ENCODE measurements at places on chromosomes 13 and 19.

GRCh38 chr19:54137699-54138488 lies at the start of gene CNOT3:
Gene CNOT3 (plus strand): TSS chr19:54137762. CDS start chr19:54142979, 5,217 bp downstream.
- DNase-seq = no peak

GRCh38 chr13:41061914-41062837 lies 867 bp downstream of the WBP4 start:
- DNase-seq = no peak

- no peak for DNase-seq
Observed at GRCh38 chr13:20997301-20998161, 63.9 kb downstream of the LATS2 start.

DNA sequence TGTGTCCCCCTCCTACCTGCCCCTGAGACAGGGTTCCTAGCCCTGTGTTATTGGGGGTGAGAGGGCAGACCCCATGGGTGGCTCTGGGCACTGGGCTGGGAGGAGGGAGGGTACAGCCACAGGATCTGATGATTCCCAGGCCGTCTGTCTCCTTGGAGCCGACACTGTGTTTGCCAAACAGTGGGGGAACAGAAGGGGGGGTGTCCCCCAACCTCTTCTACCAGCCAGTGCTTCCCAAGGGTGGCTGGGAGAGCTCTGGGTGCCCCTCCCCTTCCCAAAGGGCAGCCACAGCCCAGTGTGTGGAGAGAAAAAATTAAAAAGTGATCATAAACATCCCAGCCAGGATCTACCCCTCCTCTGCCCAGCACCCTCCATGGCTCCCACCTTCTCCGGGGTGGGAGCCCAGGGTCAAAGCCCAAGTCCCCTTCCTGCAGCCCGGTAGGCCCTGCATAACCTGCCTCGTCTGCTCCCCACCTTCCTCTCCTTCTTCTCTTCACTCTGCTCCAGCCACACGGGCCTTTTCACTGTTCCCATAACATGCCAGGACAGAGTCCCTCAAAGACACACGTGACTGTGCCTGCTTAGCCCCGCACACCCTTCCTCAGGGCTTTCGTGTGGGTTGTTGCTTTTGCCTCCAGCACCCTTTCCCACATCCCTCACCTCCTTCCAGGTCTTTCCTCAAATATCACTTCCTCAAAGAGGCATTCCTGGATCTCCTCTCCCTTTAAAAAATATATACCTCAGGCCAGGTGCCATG lies 1.4 kb upstream of the PLIN4 start:
- no peak for DNase-seq

DNA sequence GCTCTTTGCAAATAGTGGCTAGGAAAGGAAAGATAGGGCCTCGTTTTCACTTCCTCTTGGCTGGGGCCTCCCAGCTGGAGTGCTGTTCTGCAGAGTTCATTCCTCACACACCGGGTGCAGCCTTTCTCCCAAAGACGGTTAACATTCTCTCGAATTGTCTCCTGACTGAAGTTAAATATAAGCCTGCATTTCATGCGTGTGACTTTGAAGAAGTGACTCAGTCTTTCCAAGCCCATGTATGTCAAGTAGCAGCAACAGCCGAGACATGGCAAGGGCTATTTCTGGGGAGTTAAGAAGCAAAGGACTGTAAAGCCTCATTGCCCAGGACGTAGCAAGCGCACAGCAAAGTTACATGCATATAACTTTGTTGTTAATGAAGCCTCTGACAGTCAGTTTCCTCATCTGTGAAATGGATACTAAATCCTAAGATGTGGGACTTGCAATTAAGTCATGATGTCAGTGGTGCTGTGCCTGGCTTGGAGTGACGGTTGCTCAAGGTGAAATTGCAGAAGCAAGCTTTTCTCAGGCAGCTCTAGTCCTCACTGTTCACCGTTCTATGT lies 502.4 kb downstream of the MYO16 start:
- no peak for DNase-seq

DNA sequence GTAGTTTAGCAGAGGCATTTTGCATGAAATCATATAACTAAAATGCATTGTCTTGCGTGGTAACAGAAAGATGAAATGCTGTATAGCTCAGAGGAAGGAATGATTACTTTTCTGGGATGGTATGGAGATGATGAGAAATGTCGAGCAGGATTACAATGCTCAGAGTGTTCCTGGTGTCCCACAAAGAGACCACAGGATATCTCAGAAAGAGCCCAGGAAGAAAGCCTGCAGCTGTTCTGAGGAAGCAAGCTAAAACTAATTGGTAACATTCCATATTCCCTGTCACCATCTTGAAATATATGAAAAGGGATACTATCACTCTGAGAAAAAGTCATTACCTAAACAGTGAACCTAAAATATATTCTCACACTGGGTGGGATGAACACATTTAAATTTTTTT lies 233.1 kb downstream of the POU4F1 start:
- DNase-seq = no peak

- DNase-seq = no peak
Observed at GRCh38 chr19:10752237-10752912, 34.5 kb downstream of the DNM2 start.

DNA sequence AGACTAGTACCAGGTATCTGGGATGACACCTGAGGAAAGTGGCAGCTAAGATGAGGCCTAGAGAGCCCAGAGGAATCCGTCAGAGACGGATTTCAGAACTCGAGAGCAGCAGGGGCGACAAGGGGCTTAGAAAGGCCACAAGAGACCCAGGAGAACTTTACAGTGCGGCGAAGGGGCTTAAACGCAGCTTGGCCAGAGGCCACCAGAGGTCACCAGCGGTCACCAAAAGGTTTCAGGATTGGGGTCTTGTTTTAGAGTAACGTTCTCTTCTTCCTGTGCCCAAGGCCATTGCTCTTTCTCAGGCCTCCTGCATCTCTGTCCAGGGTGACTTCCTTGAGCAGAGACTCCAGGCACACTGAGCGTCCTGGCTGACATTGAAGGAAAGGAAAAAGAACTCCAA lies 2.2 kb downstream of the ZSCAN22 start:
- no peak for DNase-seq

DNA sequence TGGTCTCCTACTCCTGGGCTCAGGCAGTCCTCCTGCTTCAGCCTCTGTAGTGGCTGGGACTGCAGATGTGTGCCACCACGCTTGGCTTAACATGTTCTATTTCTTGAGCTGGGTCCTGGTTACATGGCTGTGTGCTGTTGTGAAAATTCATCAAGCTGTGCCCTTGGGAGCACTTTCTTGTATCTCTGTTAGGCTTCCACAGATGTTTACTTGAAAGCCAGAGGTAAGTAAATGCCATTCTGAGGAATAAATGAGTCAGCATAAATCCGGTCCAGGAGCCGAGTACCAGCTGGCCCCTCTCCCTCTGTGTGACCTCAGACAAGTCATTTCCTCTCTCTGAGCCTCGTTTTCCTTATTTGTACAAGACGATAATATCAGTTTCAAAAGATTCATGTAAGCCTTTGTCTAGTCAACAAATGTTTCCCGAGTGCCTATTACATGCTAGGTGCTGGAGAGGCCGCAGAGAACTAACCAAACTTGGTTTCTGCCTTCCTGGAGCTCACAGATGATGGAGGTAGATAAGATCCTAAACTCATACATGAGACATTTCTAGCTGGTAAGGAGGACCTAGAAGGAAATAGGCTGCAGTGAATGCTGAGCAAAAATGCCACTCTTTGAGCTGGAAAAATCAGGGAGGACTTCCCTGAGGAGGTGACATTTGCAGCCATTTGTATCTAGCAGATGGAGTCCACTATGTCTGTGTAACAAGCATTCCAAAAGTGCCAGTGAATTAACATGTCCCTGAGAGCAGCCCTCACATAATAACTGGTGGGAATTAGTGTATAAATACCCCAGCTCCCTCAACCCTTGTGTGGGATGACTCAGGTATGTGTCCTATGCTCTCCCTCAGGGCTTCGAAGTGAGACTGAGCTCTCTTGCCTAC lies 2.7 kb upstream of the RASAL3 start:
- DNase-seq = no peak

DNA sequence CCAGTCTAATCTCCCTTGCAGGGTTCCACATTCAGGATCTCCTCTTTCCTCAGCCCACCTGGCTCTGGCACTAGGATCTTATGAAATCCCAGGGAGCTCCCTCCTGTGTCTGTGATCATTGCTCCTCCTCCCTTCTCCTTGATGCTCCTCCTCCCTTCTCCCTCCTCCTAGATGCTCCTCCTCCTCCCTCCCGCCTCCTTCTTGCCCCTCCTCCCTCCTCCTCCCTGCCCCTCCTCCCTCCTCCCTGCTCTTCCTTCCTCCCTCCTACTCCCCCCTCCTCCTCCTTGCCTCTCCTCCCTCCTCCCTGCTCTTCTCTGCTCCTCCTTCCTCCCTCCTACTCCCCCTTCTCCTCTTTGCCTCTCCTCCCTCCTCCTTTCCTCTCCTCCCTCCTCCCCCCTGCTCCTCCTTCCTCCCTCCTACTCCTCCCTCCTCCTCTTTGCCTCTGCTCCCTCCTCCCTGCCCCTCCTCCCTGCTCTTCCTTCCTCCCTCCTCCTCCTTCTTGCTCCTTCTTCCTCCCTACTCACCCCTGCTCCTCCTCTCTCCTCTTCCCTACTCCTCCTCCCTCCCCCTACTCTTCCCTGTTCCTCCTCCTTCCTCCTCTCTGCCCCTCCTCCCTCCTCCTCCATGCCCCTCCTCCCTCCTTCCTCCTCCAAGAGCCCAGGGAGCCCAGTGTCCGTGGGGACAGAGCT lies 14.9 kb upstream of the ZBTB7A start:
- no peak for DNase-seq

GRCh38 chr19:13002166-13002898 lies 7.1 kb downstream of the NFIX start:
- DNase-seq = no peak

DNA sequence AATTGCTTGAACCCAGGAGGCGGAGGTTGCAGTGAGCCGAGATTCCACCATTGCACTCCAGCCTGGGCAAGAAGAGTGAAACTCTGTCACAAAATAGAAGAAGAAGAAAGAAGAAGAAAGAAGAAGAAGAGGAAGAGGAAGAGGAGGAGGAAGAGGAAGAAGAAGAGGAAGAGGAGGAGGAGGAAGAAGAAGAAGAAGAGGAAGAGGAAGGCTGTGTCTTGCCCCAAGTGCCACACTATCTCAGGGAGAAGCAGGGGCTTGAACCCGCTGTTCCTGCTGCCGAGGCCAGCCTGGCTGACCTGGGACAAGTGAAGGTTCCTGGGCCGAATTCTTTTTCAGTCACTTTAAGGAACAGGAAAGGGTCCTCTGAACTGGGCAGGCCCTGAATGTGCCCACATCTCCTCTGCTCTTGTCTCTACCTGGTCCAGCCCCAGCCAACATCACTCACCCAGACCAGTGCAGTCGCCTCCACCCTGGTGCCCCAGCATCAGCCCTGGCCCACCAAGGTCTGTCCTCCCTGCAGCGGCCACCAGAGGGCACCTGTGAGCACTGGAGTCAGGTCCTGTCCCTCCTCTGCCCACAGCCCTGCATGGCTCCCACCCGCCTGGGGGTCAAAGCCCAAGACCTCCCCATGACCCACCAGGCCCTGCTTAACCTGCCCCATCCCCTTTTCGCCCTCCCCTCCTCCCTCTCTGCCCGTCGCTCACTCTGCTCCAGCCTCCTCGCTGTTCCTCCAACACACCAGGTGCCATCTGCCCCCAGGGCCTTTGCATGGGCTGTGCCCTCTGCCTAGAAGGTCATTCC lies 20.0 kb downstream of the TICAM1 start:
- no peak for DNase-seq

DNA sequence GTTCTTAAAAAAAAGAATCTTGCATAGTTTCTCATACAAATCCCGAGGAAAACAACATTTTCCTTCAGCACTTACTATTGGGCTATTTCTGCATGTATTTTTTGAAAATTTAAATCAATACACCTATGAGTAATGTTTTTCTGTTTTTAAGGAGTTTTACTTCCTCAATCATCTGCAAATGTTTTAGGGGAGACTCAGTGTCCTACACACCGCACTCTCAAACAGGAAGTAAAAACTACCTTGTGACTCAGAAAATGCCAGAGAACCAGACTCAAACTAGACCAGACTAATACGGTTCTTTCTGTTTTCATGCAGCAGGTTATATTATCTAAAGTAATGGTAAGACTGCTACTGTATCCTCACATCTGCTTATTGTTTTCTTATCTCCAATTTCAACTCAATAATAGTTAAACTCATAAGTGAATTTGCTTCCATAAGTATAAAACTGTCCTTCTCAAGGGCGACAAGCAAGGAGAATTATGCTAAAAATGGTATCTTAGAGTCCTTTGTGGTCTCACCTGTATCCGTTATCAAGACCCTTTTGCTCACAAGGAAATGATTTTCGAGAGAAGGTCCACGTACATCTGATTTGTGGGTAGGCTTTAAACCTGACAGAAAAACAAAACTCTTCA lies 52.5 kb downstream of the FLT3 start:
- no peak for DNase-seq

DNA sequence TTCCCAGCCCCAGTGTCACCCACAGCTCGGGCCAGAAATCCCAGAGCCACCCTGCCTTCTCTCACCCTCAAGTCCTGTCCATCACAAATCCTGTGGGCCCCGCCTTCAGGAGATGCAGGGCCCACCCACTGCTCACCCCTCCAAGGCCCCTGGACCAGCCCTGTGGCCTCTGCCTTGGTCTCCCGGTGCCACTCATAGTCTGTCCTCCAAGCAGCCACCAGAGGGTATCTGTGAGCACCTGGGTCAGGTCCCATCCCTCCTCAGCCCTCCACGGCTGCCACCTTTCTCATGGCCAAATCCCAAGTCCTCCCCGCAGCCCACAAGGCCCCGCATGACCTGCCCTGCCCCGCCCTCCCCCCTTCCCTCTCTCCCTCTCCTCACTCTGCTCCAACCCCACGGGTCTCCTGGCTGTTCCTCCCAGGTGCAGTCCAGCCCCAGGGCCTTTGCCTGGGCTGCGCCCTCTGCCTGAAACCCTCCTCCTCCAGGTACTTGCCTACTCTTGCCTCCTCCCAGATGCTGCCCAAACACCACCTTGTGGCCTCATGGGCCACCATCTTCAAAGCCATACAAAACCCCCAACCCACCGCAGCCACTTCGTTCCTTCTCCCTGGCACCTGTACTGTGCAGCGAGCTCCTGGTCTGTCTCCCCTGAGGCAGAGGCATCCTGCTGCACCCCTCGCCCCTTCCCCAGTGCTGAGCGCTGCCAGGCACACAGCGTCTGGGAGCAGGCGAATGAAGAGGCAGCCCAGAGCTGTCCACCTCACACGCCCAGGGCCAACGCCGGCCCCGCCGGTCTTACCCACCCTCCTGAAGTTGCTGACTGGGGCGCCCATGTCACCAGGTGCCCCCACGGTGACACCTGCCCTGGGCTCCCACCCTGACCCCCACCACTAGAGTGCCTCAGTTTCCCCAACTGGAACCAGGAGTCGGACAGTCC lies 13.2 kb upstream of the UQCR11 start:
- no peak for DNase-seq

DNA sequence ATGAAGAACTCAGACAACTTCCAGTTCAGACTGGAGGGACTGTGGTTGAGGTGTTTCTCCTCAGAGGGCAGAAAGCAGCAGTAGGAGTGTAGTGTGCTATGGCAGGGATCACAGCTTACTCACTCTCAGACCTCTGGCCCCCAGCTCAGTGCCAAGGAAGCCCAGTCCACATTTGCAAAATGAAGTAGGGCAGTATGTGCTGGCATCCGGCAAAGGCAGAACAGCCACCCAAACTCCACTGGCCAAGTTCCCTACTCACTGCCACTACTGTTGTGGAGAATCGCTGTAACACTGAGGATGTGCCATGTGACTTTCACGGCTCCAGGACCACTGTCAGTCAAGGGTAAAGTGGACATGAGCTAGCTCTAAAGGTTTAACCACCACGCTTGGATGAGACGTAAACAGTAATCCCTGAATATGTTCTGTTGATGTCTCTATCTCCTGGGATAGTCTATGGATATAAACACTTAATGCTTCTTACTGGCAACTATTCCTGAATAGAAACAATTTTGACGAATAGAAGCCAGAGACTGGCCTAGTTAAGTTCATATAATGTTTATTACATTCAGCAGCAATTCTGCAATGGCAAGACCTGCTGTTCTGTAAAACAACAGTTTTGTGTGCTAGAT lies 67.0 kb upstream of the SLC15A1 start:
- DNase-seq = no peak

GRCh38 chr13:42649141-42649540 lies 75.2 kb downstream of the TNFSF11 start:
- DNase-seq = no peak

All from cortex of kidney (tissue), 1 donor.